Stimulated activated CD4-positive, alpha-beta T cell treated with anti-CD3 and anti-CD28 coated beads, TNF-alpha, amount 100 ng/mL, for 24 hours (primary cell): ENCODE measurements at places on chromosomes 3 and 15.

DNA sequence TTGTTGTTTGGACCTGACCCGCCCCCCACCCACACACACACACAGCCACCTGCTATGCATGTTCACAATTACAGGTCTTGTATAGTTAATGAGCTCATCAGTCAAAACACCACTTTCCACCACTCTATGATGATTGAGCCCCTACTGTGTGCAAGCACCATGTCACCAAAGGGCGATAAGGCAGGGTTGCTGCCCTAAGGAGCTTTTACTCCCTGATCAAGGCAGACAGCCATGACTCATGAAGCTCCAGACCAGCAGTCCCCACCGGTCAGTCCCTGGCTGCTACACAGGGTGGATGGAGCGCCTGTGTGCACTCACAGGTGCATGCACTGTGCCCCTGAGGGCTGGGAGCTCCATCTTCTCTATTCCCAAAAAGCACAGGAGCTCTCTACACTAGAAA lies 270.6 kb downstream of the CLSTN2 start:
- no peak for DNase-seq

DNA sequence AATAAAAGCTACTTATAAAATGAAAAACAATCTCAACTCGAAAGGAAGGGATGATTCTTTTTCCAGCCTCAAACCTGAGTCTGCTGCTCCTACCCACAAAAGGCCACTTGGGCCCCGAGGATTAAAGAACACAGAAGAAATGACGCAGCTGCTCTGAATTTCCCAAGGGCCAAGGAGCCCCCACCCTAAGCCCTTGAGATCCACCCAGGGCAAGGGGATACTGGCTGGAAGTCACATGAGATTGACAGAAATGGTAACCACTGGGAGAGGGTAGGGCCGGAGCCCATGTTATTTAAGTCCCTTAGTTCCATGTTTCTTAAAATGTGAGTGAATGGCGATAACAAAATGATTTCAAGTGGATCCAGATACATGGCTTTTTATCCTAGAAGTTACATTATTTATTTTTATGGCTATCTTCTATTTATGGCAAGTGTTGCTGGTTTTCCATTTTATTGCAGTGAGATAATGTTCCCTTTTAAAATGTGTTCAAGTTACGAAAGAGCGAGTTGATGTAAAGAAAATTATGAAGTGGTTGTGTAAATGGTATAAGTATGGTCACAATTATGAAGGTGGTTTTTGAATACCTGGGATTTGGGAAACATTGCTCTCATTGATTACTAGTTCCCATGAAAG lies 16.8 kb downstream of the IGDCC4 start:
- DNase-seq, result no peak

DNA sequence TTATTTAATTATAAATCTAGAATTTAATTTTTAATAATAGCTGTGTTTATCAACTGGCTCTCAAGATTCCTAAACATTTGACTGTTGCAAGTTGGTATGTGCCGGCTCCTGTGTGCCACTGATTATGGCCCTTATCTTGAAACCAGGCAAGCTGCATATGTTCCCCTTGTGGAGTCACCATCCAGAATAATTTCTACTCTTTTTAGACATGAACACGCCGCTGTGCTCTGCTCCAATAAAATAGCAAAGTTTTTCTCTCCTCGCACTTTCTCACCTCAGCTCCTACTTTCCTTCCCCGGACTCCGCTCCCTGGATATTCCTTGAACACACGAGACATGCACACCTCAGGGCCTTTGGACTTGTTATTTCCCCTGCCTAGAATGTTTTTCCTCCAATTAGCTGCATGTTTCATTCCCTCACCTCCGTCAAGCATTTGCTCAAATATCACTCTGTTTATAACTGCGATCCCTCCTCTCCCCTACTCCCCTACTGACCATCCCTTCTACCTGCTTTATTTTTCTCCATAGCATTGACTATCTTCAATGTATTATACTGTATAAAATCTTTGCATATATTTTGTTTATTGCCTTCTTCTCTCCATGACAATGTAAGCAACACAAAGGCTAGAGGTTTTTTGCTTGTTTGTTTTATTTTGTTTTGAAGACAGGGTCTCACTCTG lies 26.1 kb upstream of the ERICH6 start:
- DNase-seq, result no peak

DNA sequence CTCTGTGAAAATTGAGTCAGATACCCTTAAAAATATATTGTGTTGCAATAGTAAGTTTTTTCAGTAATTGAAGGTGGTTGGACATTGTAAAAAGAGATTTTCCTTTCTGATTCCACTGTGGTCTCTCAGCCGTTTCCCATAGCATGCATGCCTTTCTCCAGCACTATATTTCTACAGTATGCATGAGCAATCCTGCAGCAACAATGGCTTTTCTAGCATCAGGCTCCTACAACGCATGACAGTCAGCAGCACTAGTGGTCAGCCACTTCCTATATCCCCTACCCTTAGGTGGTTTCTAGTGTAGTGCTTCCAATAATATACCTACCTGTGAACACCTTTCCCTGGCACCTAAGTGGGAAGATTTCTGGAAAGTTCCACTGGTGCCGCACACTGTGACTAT lies 55.4 kb upstream of the SNRPN start:
- DNase-seq, result no peak

- no peak for DNase-seq
Observed at GRCh38 chr3:29683018-29683993, 402.4 kb downstream of the RBMS3 start.

- no peak for DNase-seq
Observed at GRCh38 chr15:43487271-43487895, 5.6 kb downstream of the TP53BP1 start.

DNA sequence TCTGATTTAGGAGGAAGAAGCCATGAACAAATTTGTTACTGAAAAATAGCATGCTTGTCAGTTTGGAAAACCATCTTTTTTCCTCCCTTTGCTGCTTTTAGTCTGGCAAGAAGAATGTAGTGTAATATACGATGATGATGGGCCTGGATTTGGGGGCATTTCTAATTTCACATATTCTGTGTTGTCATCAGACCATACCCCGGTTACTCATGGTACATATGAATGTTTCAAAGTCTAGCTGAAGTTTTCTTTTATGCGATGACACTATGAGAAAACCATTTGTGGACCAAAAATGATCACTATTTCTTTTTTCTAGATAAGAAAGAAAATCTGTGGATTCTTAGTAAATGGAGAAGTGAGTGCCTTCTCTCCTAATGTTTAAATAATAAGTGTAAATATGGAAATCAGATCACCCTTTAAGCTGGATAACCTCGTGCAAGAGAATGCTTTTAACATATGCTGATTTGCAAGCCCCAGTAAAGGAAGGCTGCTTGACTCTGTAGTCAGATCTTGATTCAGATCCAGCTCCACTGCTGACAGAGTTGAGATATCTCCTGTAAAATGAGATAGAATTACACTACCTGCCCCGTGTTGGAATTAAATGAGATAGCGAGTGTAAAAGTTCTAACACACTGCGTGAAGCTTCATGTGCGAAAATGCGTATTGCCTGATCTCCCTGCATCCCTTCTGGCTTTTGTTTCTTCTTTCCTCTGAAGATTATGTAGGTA lies 3.0 kb downstream of the MEF2A start:
- no peak for DNase-seq

DNA sequence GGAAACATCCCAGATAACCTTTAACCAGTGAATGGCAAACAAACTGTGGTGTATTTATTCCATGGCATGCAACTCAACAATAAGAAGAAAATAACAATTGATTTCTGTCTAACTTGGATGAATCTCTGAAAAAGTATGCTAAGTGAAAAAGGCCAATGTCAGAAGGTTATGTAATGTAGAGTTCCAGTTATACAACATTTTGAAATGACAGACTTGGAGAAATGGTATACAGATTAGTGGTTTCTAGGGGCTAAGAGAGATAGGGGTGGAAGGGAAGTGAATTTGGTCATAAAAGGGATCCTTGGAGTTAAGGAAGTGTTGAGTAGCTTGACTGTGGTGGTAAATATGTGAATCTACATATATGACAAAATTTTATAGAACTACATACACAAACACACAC lies 269.4 kb upstream of the SUCLG2 start:
- DNase-seq, result no peak

DNA sequence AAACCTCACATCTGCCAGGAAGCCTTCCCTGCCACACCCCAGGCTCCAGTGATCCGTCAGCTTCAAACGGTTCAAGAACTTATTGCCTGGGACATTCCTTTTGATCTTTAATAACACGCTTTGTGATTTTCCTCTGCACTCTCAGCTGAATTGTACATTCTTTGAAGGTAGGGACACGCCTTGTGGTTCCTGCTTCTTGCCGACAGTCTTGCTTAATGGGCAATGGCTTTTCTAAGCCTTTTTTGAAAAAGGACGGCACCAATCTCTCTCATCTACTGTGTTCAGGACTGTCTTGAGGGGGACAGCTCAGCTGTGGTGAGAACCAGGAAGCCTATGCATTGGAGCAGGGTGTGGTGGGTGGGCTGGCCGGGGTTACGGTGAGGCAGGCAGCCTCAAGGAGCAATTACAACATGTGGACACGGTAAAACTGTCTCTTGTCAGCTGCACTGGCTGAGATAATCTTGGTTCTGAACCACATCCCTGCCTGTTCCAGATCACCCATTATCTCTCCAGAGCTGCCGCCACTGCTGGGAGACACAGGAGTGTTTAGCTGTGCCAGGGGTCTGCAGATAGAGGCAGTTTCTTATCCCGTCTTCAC lies 46.0 kb upstream of the GLCE start:
- no peak for DNase-seq

DNA sequence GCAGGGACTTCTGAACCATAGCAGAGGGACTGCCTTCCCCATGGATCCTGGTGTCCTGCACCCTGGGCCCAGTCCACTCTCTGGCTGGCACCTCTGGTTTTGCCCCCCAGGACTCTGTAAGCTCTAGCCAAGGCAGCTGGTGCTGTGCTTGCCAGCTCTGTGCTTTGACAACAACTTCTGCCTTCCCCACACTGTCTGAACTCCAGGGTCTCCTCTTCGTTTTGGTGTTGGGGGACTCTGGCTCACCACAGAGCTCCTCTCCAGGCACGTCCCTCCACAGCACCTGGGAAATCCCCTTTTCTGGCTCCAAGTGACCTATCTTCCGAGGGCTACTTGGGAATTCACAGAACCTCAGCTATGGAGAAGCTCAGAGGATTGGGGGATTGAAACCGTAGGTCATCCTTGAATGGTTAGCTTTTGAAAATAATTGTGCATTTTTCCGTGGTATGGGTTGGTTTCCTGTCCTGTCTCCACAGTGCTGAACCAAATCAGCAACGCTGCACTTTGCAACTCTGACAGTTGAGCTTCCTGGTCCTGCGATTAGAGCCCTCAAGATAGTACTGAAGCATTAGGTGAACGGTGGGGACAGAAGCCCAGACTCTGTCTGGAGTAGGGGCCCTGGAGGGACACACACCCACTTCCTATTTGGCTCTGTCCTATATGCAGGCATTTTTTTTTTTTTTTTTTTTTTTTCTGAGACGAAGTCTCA lies 152.4 kb downstream of the APBA2 start:
- no peak for DNase-seq

DNA sequence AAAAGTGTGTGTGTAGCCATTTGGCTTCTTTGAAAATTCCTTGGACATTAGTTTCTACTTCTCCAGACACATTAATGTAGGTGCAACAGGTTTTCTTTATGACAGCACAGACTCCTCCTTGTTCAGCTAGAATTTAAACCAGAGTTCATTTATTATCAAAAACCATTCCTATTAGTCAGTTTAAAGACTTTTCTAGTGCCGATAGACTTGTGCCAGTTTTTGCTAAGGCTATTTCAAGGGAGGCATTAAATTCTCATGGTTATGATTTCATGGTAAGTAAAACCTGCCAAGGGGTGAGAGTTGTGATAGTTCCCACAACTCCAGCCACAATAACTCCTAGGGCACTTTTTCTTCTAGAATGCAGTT lies 20.6 kb upstream of the SENP7 start:
- no peak for DNase-seq

GRCh38 chr3:100105501-100105900 lies 8.8 kb downstream of the FILIP1L start:
- no peak for DNase-seq

- DNase-seq, result no peak
Observed at GRCh38 chr15:69789648-69790393, 307.9 kb downstream of the TLE3 start.

DNA sequence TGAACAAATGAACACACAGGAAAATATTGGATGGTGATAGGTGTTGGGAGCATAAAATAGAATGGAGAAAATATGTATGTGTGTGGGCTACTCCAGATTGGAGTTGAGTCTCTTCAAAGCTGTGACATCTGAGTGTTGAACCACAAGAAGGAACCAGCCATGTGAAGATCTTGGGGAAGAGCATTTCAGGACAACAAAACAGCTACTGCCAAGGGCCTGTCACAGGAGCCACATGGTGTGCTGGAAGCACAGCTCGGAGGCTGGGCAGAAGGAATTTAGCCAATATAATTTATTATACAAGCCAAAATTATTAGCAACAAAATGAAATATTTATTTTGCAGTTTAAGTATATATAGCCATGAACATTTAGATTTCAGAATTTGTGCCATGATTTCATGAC lies 108.3 kb upstream of the FGF7 start:
- no peak for DNase-seq
